ENCODE measurements at places on chromosomes 5 and 9. TPM values are rescaled to one million over a fixed set of nuclear protein-coding genes. Genes with fewer than 3 reads are reported as not detected.

SLC34A1 gene
- not detected for total RNA-seq

- no peak for DNase-seq
Observed at GRCh38 chr5:147756566-147756965, 26.0 kb downstream of the JAKMIP2 start.

HTR4 gene
- total RNA-seq = not detected

- no peak for DNase-seq
Observed at GRCh38 chr5:84783003-84783402, 398.3 kb upstream of the EDIL3 start.

CD274 gene
- total RNA-seq = 0.56 TPM

FCN2 gene
- not detected for total RNA-seq

EGR1 gene
- 2.1 TPM for total RNA-seq

GRCh38 chr5:164672205-164672604, 1166.8 kb downstream of the MAT2B start:
- DNase-seq = no peak
